Smooth muscle cell of the coronary artery (primary cell): ENCODE measurements at places on chromosomes 2 and 18. TPM values are rescaled to one million over a fixed set of nuclear protein-coding genes. Genes with fewer than 3 reads are reported as not detected.

The EML6 gene
- total RNA-seq: 0.35 and 0.75 TPM in 2 replicates

The PCARE gene
- total RNA-seq: not detected in 2 replicates

The TRIM54 gene
- total RNA-seq: not detected in 2 replicates

The LAPTM4A gene
- total RNA-seq: 121 and 361 TPM in 2 replicates

The CNGA3 gene
- total RNA-seq: under 0.01 TPM in 1 of 2 replicates, not detected in the other
